ENCODE measurements at places on chromosomes 6 and 20. TPM values are rescaled to one million over a fixed set of nuclear protein-coding genes. Genes with fewer than 3 reads are reported as not detected.

LAMA4 gene
- not detected for total RNA-seq

DNA sequence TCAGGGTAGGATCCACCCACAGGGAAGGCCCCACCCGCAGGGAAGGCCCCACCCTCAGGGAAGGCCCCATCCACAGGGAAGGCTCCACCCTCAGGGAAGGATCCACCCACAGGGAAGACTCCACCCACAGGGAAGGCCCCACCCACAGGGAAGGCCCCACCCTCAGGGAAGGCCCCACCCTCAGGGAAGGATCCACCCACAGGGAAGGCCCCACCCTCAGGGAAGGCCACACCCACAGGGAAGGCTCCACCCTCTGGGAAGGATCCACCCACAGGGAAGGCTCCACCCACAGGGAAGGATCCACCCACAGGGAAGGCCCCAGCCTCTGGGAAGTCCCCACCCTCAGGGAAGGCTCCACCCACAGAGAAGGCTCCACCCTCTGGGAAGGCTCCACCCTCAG is 40.5 kb downstream of the KCNQ2 start:
- no peak for DNase-seq

- DNase-seq: no peak
These were observed 25.9 kb downstream of the PLAGL2 start for GRCh38 chr20:32181606-32182005.

GRCh38 chr6:168116975-168117899 is 38.2 kb upstream of the FRMD1 start:
- no peak for DNase-seq

LHFPL5 gene
- not detected for total RNA-seq

- no peak for DNase-seq
These were observed 50.7 kb upstream of the PLCG1 start for GRCh38 chr20:41086402-41087324.

- DNase-seq: no peak
These were observed 104.9 kb downstream of the GJA10 start for GRCh38 chr6:89999154-89999553.

GRCh38 chr20:50577175-50578018 is 67.2 kb downstream of the PTPN1 start:
- no peak for DNase-seq

ZKSCAN4 gene
- 4.5 TPM for total RNA-seq

DNA sequence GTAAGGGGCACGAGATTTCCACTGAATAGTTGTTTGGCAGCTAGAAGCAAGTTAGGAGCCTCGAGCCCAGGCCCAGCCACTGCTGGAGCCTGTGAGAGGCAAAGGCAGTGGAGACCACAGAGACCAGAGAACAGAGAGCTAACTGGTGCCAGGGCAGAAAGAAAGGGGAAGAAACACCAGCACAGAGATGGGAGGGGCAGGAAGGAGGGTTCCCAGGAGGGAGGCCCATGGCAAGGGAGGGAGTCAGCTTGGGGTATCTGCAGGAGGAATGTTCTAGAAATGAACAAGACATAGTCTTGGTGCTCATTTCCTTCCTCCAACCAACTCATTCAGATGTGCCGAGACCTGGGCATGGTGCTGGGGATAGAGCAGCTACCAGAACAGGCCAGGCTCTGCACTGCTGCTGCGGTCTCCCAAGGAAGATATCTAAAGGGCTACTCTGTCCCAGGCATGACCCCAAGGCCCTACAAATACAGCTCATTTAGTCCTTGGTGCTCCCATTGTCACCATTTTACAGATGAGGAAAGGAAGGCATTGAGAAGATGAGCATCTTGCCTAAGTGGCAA is 10.7 kb downstream of the ANGPT4 start:
- no peak for DNase-seq

SLC22A16 gene
- total RNA-seq: not detected

KCNG1 gene
- 1.2 TPM for total RNA-seq

PRKN gene
- 0.26 TPM for total RNA-seq

DNA sequence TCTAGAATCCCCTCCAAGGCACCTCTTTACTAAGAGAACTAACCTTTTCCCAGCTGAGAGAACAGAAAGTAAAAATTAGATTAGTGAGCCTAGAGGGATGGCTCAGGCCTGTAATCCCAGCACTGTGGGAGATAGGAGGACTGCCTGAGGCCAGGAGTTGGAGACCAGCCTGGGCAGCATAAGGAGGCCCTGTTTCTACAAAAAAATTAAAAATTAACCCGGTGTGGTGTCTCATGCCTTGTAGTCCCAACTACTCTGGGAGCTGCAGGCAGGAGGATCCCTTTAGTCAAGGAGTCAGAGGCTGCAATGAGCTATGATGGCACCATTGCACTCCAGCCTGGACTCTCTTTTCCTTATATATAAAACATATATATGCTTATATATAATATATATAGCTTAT is 5.5 kb upstream of the OOEP start:
- no peak for DNase-seq

Data from activated naive CD8-positive, alpha-beta T cell treated with anti-CD3 and anti-CD28 coated beads for 36 hours (primary cell).